ENCODE measurements at places on chromosomes 7 and 10. TPM values are rescaled to one million over a fixed set of nuclear protein-coding genes. Genes with fewer than 3 reads are reported as not detected.

GRCh38 chr10:49539320-49539885 lies 482 bp upstream of the ERCC6 start:
- H3K4me3 ChIP-seq, result peak overlapping the region; percentile 81
- peak; percentile 57 for DNase-seq
- H3K27ac ChIP-seq, result no peak overlapping the region
- H3K27me3 ChIP-seq, result no peaks in the 10 kb centered on the region
- H3K4me1 ChIP-seq, result peaks cover 8% of the 10 kb centered on the region

GRCh38 chr10:12013926-12014325 lies 28.7 kb downstream of the UPF2 start:
- no peak overlapping the region for H3K27ac ChIP-seq
- H3K27me3 ChIP-seq, result no peaks in the 10 kb centered on the region
- H3K4me1 ChIP-seq, result no peaks in the 10 kb centered on the region
- DNase-seq, result no peak

The IFIT2 gene
- 0.40 TPM for total RNA-seq

GRCh38 chr7:88095-88926 lies 104.1 kb upstream of the FAM20C start:
- no peaks in the 10 kb centered on the region for H3K36me3 ChIP-seq
- H3K4me3 ChIP-seq, result no peak overlapping the region
- peaks cover 2% of the 10 kb centered on the region for H3K27me3 ChIP-seq

DNA sequence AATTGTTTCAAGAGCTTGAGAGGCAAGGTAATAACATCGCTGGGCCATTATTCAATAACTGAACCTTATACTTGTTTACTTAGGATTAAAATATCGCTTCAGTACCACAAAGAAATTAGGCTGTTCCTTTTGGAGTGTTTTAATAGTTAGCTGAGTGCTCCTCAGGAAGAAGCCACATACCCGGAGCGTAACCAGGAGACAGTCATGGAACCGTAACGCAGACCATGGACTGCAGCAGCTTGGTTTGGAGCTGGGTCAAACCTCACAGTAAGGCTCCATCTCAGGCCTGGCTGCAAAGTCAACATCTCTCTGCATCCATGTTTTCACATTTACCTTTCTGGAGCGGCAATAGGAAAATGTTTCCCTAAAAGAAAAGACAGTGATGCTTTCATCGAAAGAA lies 599.0 kb downstream of the TNS3 start:
- H3K36me3 ChIP-seq, result no peaks in the 10 kb centered on the region
- no peak overlapping the region for H3K27ac ChIP-seq
- no peak for DNase-seq
- no peak overlapping the region for H3K4me3 ChIP-seq
- no peaks in the 10 kb centered on the region for H3K4me1 ChIP-seq
- H3K27me3 ChIP-seq, result no peaks in the 10 kb centered on the region

The OR9A2 gene
- total RNA-seq, result not detected

DNA sequence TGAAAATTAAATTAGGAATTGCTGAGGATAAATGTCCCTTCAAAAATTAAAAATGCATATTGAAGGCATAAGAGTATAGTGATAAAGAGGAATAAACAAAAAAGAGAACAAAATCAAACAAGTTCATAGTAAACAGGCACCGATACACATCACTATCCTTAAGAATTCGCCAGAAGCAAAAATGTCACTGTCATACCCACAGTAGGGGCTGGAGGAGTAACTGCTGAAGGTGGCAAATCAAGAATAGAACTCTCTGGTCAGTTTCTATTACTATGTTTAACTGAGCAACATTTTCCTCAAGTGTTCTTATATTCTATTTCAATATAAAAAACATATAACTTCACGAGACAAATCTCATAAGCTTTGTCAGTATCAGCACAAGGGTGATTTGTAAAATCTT lies 84.0 kb downstream of the VPS41 start:
- no peaks in the 10 kb centered on the region for H3K36me3 ChIP-seq
- no peak for DNase-seq

- no peak overlapping the region for H3K27ac ChIP-seq
- peaks cover 3% of the 10 kb centered on the region for H3K4me1 ChIP-seq
- no peak overlapping the region for H3K4me3 ChIP-seq
- no peaks in the 10 kb centered on the region for H3K27me3 ChIP-seq
- H3K36me3 ChIP-seq, result no peaks in the 10 kb centered on the region
- no peak for DNase-seq
Measured at GRCh38 chr7:137981175-137981574, 20.7 kb downstream of the CREB3L2 start.

GRCh38 chr7:85060696-85061095 lies 126.2 kb downstream of the SEMA3D start:
- DNase-seq, result no peak
- no peaks in the 10 kb centered on the region for H3K27me3 ChIP-seq
- no peak overlapping the region for H3K27ac ChIP-seq
- H3K4me1 ChIP-seq, result no peaks in the 10 kb centered on the region

The NYAP1 gene
- 4.6 TPM for total RNA-seq

The CYP2C19 gene
- total RNA-seq, result not detected

The PHF14 gene
- 70.6 TPM for total RNA-seq

- no peaks in the 10 kb centered on the region for H3K27me3 ChIP-seq
- H3K4me3 ChIP-seq, result no peak overlapping the region
- no peaks in the 10 kb centered on the region for H3K36me3 ChIP-seq
- DNase-seq, result no peak
- H3K27ac ChIP-seq, result no peak overlapping the region
- peaks cover 1% of the 10 kb centered on the region for H3K4me1 ChIP-seq
Measured at GRCh38 chr7:140081774-140082425, 19.1 kb upstream of the PARP12 start.

- H3K27ac ChIP-seq, result no peak overlapping the region
- H3K27me3 ChIP-seq, result no peaks in the 10 kb centered on the region
- no peak overlapping the region for H3K4me3 ChIP-seq
- no peak for DNase-seq
Measured at GRCh38 chr10:113187063-113187777, 237.2 kb downstream of the TCF7L2 start.

- H3K4me3 ChIP-seq, result no peak overlapping the region
- no peak for DNase-seq
- H3K36me3 ChIP-seq, result no peaks in the 10 kb centered on the region
- peaks cover 4% of the 10 kb centered on the region for H3K4me1 ChIP-seq
Measured at GRCh38 chr10:64115471-64115870, 594.3 kb downstream of the REEP3 start.

- no peak overlapping the region for H3K4me3 ChIP-seq
- DNase-seq, result no peak
- H3K36me3 ChIP-seq, result no peaks in the 10 kb centered on the region
- H3K27ac ChIP-seq, result no peak overlapping the region
- no peaks in the 10 kb centered on the region for H3K27me3 ChIP-seq
- no peaks in the 10 kb centered on the region for H3K4me1 ChIP-seq
Measured at GRCh38 chr10:32489901-32490300, 44.0 kb downstream of the CCDC7 start.

The KIF11 gene
- total RNA-seq, result 59.2 TPM

GRCh38 chr7:7177044-7177517 lies 5.3 kb upstream of the C1GALT1 start:
- no peaks in the 10 kb centered on the region for H3K27me3 ChIP-seq
- DNase-seq, result no peak
- H3K4me1 ChIP-seq, result peaks cover 10% of the 10 kb centered on the region
- no peaks in the 10 kb centered on the region for H3K36me3 ChIP-seq

DNA sequence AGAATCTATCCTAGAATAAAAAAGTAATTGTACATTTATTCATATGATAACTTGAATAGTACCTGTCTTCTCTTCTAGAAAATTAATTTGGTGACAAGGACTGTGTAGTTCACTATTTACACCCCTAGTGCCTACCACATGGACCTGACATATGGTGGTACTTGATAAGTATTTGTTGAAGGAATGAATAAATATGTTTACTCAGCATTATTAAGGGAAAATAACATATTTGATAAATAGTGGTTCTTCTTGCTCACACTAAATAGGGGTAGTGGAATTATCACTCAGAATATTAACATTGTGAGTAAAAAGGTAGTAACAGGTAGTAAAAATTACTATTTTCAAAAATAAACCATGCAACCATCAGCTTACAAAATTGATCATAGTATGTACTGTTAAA lies 2.8 kb downstream of the SHTN1 start:
- DNase-seq, result no peak
- H3K4me1 ChIP-seq, result peaks cover 5% of the 10 kb centered on the region
- H3K27me3 ChIP-seq, result peaks cover 8% of the 10 kb centered on the region
- H3K27ac ChIP-seq, result no peak overlapping the region
- no peaks in the 10 kb centered on the region for H3K36me3 ChIP-seq

The PRSS58 gene
- total RNA-seq, result not detected

The NME8 gene
- 0.22 TPM for total RNA-seq

- no peak overlapping the region for H3K27ac ChIP-seq
- H3K4me1 ChIP-seq, result no peaks in the 10 kb centered on the region
- no peaks in the 10 kb centered on the region for H3K27me3 ChIP-seq
- peaks cover 92% of the 10 kb centered on the region for H3K36me3 ChIP-seq
- DNase-seq, result no peak
Measured at GRCh38 chr10:71825217-71825616, 25.8 kb downstream of the PSAP start.

The AKR1D1 gene
- total RNA-seq, result not detected

The MMRN2 gene
- total RNA-seq, result 1.2 TPM

GRCh38 chr7:1106793-1107421 lies 19.0 kb downstream of the GPER1 start:
- no peaks in the 10 kb centered on the region for H3K4me1 ChIP-seq
- H3K27me3 ChIP-seq, result no peaks in the 10 kb centered on the region
- no peak overlapping the region for H3K27ac ChIP-seq
- no peak overlapping the region for H3K4me3 ChIP-seq
- H3K36me3 ChIP-seq, result no peaks in the 10 kb centered on the region

The GBX1 gene
- total RNA-seq, result not detected

GRCh38 chr10:119518176-119518575 lies 24.3 kb downstream of the RGS10 start:
- peaks cover 1% of the 10 kb centered on the region for H3K4me1 ChIP-seq
- no peak for DNase-seq
- H3K27ac ChIP-seq, result no peak overlapping the region
- H3K36me3 ChIP-seq, result no peaks in the 10 kb centered on the region
- H3K4me3 ChIP-seq, result no peak overlapping the region

DNA sequence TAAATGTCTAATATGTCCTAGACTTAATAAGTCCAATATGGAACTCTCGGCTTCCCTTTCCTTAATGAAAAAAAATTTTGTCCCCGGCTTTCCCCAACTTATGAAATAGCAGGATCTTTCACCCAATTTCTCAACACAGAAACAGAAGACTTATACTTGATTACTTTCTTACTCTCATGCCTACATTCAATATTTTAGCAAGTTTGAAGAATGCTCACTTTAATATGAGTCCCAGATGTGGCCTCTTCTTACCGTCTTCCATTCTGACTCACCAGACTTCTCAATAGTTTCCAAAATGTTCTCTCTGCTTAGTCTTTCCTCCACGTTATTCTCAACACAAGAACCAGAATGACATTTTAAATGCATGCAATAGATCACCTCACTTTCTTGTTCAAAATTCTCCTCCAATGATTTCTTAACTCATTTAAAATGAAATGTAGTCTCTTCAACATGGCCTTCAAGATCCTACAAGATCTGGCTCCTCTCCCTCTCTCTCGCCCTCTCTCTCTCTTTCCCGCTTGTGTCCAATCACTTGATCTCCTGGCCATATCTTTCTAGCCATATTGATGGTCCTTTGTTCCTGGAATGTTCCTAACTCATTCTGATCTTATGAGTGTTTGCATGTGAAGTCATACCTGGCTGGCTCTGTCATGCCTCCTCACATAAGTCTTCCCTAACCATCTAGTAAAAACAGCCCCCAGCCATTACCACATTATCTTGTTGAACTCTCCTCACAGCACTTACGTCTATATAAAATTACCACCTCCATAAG lies 119.7 kb upstream of the FAM3C start:
- no peak for DNase-seq
- no peaks in the 10 kb centered on the region for H3K27me3 ChIP-seq
- H3K4me3 ChIP-seq, result no peak overlapping the region
- H3K4me1 ChIP-seq, result peaks cover 8% of the 10 kb centered on the region

GRCh38 chr7:214410-215212 lies 22.2 kb downstream of the FAM20C start:
- no peak overlapping the region for H3K4me3 ChIP-seq
- no peak for DNase-seq
- H3K27me3 ChIP-seq, result no peaks in the 10 kb centered on the region
- peaks cover 15% of the 10 kb centered on the region for H3K36me3 ChIP-seq

GRCh38 chr7:129123510-129123857 lies 21.0 kb upstream of the TSPAN33 start:
- no peak for DNase-seq
- no peaks in the 10 kb centered on the region for H3K27me3 ChIP-seq
- H3K36me3 ChIP-seq, result no peaks in the 10 kb centered on the region
- no peak overlapping the region for H3K27ac ChIP-seq
- no peak overlapping the region for H3K4me3 ChIP-seq

DNA sequence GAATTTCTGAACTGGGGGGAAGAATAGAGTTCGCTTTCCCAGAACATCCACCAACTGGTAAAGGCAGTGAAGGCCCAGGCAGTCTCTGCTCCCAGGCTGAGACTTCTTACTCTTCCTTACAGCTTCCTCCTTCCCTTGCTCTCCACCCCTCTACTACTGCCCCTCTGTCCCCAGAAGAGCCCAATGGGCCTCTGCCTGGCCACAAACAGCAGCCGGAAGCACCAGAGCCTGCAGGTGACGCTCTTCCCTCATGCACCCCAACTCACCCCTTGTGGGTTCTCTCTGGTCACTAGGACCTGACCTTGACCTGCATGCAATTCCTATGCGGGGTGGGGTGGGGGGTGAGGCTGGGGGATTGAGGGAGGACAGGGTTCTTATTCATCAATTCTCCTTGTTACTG lies 16.5 kb downstream of the FAM131B start:
- H3K4me1 ChIP-seq, result peaks cover 7% of the 10 kb centered on the region
- H3K27ac ChIP-seq, result no peak overlapping the region
- H3K36me3 ChIP-seq, result no peaks in the 10 kb centered on the region
- DNase-seq, result no peak
- H3K4me3 ChIP-seq, result no peak overlapping the region

DNA sequence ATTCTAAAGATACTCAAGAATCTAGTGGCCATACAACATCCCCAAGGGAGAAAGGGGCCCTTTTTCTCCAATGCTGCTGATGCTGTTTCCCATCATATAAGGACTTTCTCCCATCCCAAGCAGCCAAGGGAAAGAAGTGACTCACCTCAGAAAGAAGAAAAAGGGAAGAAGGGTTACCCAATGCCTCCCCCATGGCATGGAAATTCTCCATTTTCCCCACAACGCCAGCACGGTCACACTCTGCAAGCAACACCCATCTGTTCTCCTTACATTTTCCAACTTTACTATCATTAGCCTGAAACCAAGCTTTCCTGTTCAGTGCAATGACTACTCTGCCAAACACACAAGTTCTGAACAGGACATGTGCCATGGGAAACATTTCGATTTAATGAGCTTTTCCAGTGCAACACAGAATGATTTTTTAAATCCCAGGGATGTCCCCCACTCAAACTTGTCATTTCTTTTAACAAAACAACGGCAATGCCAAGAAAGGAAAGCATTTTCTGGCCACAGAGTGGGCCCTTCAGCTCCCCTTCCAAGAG lies 67.9 kb downstream of the PTPRN2 start:
- no peak overlapping the region for H3K4me3 ChIP-seq
- H3K4me1 ChIP-seq, result no peaks in the 10 kb centered on the region
- H3K27me3 ChIP-seq, result no peaks in the 10 kb centered on the region
- no peak for DNase-seq
- H3K27ac ChIP-seq, result no peak overlapping the region

The RAMP3 gene
- total RNA-seq, result 0.88 TPM

The PANK1 gene
- total RNA-seq, result 40.4 TPM

- no peaks in the 10 kb centered on the region for H3K36me3 ChIP-seq
- no peak for DNase-seq
- no peak overlapping the region for H3K4me3 ChIP-seq
- no peaks in the 10 kb centered on the region for H3K27me3 ChIP-seq
- H3K27ac ChIP-seq, result no peak overlapping the region
Measured at GRCh38 chr10:46537309-46537708, 19.1 kb downstream of the GPRIN2 start.

The SPDYE5 gene
- not detected for total RNA-seq

Data from H1 (cell line).